Esophagus squamous epithelium (tissue), 5 donors: ENCODE measurements at places on chromosomes 5 and 9.

GRCh38 chr5:17810734-17811133 is 176.5 kb downstream of the TAF11L14 start:
- no peak overlapping the region for H3K4me3 ChIP-seq
- no peaks in the 10 kb centered on the region for H3K36me3 ChIP-seq
- no peaks in the 10 kb centered on the region for H3K4me1 ChIP-seq
- DNase-seq = no peak

DNA sequence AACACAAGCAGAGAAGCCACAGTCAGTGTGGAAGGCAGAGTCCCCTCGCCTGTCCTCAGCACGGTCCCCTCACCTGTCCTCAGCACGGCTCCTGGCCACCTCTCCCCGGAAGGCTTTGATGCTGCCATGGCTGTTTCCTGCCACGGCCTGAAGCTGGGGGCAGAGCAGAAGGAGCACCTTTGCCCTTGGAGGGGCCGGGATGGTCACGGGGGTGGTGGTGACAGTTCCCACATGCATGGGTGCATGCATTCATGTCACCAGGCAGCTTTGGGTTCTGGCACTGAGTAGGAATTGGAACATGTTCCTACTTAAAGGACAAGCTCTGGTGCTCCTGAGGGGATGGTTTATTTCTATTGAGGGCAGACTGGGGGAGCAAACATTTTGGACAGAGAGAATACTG is 57.8 kb upstream of the PHYKPL start:
- H3K27me3 ChIP-seq = no peaks in the 10 kb centered on the region
- H3K27ac ChIP-seq = no peak overlapping the region
- no peak for DNase-seq
- no peak overlapping the region for H3K4me3 ChIP-seq

- no peak overlapping the region for H3K27ac ChIP-seq
- no peak for DNase-seq
- no peak overlapping the region for H3K4me3 ChIP-seq
- H3K36me3 ChIP-seq = no peaks in the 10 kb centered on the region
These were observed 25.2 kb upstream of the HSPA9 start for GRCh38 chr5:138600446-138600845.

DNA sequence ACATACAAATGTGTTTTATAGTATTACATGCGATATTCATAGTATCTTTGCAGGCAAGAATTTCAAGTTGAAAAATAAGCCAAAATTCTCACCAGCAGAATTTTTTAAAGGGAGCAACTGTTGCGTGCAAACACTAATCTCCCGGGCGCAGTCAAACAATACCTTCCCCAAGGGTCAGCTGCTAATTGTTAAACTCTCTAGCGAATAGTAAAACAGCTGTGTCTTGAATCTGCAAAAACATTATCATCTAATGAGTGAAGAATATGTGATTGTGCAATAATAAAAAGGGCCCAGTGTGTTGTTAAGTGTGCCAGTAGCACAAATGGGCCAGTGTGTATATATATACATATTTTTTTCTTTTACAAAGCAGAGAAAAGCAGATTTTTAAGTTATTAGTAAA is 131.4 kb downstream of the CCDC192 start:
- H3K4me3 ChIP-seq = no peak overlapping the region
- no peaks in the 10 kb centered on the region for H3K27me3 ChIP-seq
- peaks cover 11% of the 10 kb centered on the region for H3K4me1 ChIP-seq
- no peak for DNase-seq
- no peaks in the 10 kb centered on the region for H3K36me3 ChIP-seq

GRCh38 chr9:7304627-7304995 is 495.0 kb downstream of the DMAC1 start:
- H3K27me3 ChIP-seq = no peaks in the 10 kb centered on the region
- no peak overlapping the region for H3K4me3 ChIP-seq
- H3K36me3 ChIP-seq = no peaks in the 10 kb centered on the region
- DNase-seq = no peak

DNA sequence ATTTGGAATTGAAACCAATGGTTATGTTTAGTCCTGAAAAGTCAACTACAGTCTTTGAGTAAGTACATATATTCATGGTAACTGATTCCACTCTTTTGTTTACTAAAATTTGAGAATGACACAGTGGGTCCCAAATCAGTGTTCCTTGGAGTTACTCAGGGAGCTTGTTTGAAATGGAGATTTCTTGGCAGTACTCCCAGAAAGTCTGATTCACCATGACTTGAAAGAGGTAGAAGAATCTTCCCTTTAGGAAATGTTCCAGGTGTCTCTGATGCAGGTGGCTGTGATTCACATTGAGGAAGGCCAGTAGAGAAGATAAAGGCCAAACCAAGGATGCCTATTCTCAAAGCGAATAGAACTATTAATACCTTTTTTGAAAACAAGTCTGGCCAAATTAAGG is 1078.3 kb downstream of the CDH12 start:
- no peaks in the 10 kb centered on the region for H3K36me3 ChIP-seq
- no peak for DNase-seq
- H3K27ac ChIP-seq = no peak overlapping the region
- H3K4me3 ChIP-seq = no peak overlapping the region
- H3K4me1 ChIP-seq = no peaks in the 10 kb centered on the region
- no peaks in the 10 kb centered on the region for H3K27me3 ChIP-seq

- no peak for DNase-seq
- H3K4me3 ChIP-seq = no peak overlapping the region
- no peak overlapping the region for H3K27ac ChIP-seq
- peaks cover 28% of the 10 kb centered on the region for H3K4me1 ChIP-seq
- H3K27me3 ChIP-seq = no peaks in the 10 kb centered on the region
These were observed 105.3 kb downstream of the ARRDC3 start for GRCh38 chr5:91277840-91278239.

DNA sequence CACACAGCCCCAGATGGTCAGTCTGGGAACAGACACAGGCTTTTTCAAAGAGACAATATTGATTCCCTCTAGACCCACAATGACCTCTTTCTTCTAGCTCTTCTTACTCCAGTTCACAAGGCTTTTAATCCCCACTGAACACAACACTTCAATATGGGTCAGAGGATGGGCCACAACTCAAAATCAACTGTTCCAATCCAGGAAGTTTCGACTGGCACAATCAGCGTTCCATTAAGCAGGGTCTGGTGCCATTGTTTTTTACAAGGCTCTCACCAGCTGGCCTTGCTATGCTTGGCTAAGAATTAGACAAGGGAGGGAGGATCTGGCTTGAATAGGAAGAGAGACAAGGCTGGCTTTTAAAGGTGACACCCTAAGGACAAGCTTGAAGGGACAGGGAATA is 199.4 kb upstream of the SLC24A2 start:
- no peaks in the 10 kb centered on the region for H3K27me3 ChIP-seq
- H3K36me3 ChIP-seq = no peaks in the 10 kb centered on the region
- no peaks in the 10 kb centered on the region for H3K4me1 ChIP-seq
- DNase-seq = no peak
- H3K27ac ChIP-seq = no peak overlapping the region

DNA sequence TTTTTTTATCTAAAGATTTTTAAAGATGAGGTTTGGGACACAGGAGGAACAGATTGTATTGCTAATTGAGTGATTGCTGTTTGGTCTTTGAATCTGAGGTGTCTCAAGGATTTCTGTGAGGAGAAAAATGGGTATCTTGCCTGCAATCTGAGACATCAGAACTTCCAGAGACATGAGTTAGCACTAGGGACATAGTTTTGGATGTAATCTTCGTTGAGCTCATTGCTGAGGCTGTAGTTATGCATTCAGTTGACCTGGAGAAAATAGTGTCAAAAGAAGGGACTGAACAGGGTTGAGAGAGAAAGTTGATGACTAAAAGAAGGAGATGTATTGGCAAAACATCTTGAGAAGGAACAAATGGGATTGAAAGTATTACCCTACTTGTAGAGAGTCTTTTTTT is 24.6 kb downstream of the C9orf85 start:
- no peak for DNase-seq
- no peak overlapping the region for H3K4me3 ChIP-seq
- H3K27me3 ChIP-seq = no peaks in the 10 kb centered on the region

DNA sequence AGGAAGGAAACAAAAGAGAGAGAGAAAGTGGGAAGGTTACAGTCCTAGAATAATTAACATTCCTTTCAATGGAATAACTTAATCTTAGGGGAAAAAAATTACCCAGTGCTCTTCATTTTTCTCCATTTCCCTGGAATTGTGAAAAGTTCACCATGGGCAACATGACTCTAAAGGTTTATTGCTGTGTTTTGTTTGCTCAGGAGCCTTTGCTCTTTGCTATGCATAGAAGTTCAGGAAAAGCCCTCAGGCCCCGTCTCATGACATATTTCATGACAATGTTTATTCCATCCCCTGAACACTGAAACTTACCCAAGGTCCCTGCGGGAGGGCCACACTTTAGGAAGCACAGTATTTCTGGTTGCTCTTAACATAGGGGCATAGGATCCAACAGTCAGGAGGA is 9.8 kb upstream of the CTSL start:
- H3K27me3 ChIP-seq = no peaks in the 10 kb centered on the region
- H3K4me3 ChIP-seq = no peak overlapping the region
- DNase-seq = no peak
- H3K4me1 ChIP-seq = peaks cover 7% of the 10 kb centered on the region

- H3K27me3 ChIP-seq = no peaks in the 10 kb centered on the region
- DNase-seq = no peak
- no peaks in the 10 kb centered on the region for H3K36me3 ChIP-seq
- no peak overlapping the region for H3K4me3 ChIP-seq
These were observed 41.6 kb downstream of the ADAMTS12 start for GRCh38 chr5:33850100-33850594.

DNA sequence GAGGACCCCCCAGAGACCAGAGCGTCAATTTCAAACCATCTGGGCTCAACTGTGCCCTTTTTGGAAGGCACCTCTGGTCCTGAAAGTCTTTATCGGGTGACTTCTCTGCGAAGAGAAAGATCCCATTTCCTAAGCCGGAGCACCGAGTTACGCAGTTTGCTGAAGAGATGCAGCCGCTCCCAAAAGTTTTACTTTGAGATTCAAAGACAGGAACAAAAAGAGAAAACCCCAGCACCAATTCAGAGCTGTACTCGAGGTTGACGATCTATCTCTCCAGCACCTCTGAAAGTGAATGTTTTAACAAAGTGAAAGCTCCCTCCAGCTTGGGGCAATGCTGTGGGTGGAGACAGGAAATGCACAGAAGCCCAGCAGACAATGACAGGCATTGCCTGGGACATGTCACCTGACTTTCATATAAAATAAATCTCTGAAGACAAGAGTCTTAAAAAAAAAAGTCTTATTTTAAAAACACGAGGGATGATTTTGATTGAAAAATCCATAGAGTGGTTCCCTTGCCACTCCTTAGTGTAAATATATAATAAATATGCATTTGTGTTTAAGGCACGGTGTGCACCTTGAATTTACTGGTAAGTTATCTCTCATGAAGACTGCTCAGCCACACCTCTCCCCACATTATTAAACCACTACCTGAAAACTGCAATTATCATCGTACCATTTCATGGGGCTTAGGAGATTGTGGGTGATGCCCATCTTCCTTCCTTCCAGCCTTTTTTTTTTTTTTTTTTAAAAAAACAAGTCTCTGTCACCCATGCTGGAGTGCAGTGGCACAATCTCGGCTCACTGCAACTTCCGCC is 79.9 kb downstream of the FNBP1 start:
- no peaks in the 10 kb centered on the region for H3K36me3 ChIP-seq
- DNase-seq = peak; percentile 14
- peak overlapping the region; percentile 93 for H3K27ac ChIP-seq

DNA sequence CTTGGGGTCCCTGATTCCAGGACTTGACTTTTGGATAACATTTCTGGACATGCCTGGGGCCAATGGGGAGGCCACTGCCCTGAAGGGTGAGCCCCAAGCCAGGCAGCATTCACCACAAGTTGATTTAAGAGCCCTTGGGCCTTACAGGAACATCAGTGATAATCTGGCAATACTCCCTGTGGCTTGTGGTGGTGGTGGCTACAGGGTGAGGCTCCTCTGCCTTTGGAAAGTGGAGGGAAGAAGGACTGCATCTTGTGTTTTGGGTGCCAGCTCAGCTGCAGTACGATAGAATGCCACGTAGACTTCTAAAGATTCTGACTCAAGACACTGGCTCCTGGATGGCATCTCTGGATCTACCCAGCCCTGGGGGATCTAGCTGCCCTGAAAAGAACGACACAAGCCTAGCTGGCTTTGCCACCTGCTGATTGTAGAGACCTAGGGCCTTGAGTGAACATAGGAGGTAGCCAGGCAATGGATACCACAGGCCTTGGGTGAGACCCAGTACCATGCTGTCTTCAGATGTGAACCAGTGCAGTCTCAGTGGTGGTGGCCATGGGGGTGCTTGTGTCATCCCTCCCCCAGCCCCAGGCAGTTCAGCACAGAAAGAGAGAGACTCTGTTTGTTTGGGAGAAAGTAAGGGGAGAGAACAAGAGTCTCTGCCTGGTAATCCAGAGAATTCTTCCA is 79.0 kb upstream of the DAP start:
- no peak overlapping the region for H3K27ac ChIP-seq
- H3K4me1 ChIP-seq = no peaks in the 10 kb centered on the region
- H3K4me3 ChIP-seq = no peak overlapping the region
- no peaks in the 10 kb centered on the region for H3K36me3 ChIP-seq

DNA sequence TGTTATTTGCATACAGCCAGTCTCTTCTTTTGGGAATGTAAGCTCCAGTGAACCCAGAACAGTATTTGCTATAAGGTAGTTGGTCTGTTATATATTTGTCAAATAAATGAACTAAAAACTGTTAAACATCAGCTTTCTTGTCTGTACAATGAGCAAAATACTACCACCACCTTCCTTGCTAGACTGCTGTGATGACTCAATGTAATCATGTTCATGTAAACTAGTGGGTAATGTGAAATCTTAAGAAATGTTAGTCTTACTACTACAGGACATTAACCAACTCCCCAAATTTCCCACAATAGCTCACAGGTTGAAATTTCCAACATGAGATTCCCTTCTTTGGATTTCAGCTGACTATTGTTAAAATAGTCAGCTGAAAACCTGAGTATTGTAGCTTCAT is 176.1 kb downstream of the TRPM3 start:
- no peak overlapping the region for H3K27ac ChIP-seq
- H3K27me3 ChIP-seq = no peaks in the 10 kb centered on the region
- no peaks in the 10 kb centered on the region for H3K4me1 ChIP-seq

DNA sequence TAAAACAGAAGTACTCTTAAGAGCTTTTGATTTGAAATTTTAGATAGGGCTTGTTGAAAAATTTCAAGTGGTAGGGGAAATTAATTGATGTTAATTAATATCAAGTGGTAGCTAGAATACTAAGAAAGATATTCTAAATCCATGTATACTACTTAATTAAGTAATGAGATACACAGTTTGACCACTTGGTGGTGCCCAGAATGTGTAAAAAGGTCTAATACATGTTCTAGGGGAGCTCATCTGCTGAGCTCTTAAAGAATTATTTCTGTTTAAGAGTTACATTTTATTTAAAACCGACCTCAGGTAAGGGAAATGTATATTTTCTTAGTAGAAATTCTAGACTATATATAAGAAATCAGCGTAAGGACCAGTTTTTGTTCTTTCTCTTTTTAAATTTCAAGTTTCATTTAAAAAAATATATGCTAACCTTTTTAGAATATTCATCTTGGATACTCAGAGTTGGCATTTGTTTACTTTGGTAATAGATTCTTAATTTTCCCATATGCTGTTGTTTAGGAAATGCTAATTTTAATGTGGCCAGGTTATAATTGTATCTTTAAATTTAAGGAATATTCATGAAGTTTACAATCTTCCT is 61.5 kb downstream of the LNPEP start:
- H3K4me3 ChIP-seq = no peak overlapping the region
- no peaks in the 10 kb centered on the region for H3K4me1 ChIP-seq
- H3K27me3 ChIP-seq = no peaks in the 10 kb centered on the region
- no peaks in the 10 kb centered on the region for H3K36me3 ChIP-seq
- no peak overlapping the region for H3K27ac ChIP-seq
- no peak for DNase-seq

- H3K4me1 ChIP-seq = peaks cover 64% of the 10 kb centered on the region
- H3K27ac ChIP-seq = no peak overlapping the region
- no peak overlapping the region for H3K4me3 ChIP-seq
- no peak for DNase-seq
- H3K27me3 ChIP-seq = no peaks in the 10 kb centered on the region
- no peaks in the 10 kb centered on the region for H3K36me3 ChIP-seq
These were observed 55.3 kb upstream of the IL17B start for GRCh38 chr5:149434162-149435014.
